Stimulated activated CD8-positive, alpha-beta memory T cell treated with anti-CD3 and anti-CD28 coated beads, Interleukin-7, amount 100 ng/mL, for 1 hour (primary cell): ENCODE measurements at places on chromosomes 7 and 10.

DNA sequence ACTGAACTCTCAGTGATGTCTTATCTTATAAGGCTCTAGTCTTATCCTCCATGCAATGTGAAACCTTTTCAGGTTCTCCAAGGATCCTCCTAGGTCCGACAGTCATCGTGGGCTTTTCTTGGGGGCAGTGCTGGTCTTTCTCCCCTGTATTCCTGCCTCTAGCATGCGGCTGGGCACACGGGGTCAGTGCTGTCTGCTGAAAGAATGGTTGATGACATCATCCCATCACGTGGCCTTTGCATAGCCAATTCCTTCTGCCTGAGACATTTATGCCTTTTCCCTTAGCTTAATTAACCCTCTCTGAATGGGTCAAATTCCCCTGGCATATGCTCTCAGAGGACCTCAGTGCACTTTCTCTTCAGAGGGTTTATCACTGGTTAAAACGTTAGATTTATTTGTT lies 27.0 kb upstream of the KCNK18 start:
- no peak for DNase-seq

GRCh38 chr7:101245147-101245668 lies 327 bp upstream of the FIS1 start:
- no peak for DNase-seq

DNA sequence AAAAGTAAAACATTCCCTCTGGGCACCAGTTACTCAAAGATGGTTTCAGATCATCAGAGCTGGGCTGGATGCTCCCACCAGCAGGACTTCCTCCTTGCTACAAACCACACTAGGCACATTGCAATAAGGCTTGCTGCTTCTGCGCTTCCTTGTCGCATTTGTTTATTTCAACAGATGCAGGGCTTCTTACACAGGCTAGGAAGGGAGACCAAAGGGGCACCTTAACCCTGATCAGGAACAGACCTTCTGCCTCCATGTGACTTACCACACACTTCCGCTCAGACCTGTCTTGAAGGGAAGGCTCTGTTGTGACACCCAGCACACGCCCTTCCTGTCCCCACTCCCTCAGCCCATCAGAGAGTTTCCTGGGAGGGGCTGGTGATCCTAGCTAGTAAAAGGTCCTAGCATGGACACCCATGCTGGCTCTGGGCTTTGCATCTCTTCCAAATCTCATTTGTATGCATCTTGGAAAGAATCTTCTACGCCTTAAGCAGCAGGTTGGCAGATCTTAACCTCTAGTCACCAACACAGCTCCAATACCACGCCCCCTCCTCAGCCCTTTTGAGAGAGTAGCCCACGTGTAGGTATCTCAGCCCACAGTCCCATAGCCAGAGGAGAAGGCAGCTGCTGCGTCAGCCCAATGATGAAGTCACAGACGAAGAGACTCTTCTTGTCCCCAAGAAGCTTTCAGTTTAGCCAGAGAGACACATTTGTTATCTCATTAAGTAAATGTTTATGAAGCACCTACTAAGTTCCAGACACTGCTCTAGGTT lies 47.1 kb upstream of the SVIL start:
- no peak for DNase-seq

GRCh38 chr10:101079874-101080273 lies 18.1 kb downstream of the KAZALD1 start:
- DNase-seq: no peak

- no peak for DNase-seq
These were observed 223.2 kb downstream of the CCSER2 start for GRCh38 chr10:84551437-84552120.

GRCh38 chr10:22712211-22712955 lies 2.0 kb downstream of the PIP4K2A start:
- no peak for DNase-seq

DNA sequence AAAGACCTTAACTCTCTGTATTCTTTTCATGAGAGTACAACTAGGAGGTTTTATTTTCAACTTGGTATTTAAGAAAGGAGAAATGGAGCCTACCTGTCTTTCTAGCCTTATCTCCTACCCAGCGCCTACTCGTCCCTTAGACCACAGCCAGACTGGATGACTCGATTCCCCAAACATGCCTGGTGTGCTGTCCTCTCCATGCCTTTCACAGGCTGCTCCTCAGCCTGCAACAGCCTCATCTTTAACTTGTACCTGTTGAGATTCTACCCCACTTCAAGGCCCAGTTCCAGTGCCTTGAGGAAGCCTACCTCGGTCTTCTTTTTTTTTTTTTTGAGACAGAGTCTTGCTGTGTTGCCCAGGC lies 29.4 kb downstream of the CPA1 start:
- no peak for DNase-seq

GRCh38 chr7:100049441-100050291 lies at the start of gene ZSCAN21:
TSS of gene ZSCAN21 (plus strand) at chr7:100049774. CDS start at chr7:100057007, 7,233 bp downstream.
- DNase-seq: peak; percentile 69

DNA sequence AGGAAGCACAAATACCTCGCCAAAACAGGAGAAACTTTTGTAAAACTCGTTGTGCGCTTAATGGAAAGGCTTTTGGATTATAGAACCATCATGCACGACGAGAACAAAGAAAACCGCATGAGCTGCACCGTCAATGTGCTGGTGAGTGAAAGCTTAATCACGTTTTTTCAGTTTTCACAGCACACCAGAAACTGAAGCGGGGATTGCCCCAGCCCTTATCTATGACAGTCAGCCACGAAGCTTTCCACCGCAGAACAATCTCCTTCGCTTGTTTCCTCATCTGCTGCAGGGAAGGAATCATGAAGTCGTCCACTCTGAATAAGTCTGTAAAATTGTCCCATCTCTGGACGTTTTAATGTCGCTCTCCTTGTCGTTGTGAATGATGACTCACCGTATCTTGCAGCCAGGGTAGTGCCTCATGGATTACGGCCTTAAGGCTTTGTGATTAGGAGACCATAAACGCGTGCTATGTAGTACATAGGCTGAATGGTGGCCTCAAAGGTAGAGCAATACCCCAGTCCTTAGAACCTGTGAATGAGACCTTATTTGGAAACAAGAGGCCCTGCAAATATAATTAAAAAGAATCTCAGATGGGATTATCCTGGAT lies 174.9 kb upstream of the NPS start:
- no peak for DNase-seq

GRCh38 chr7:8109196-8110022 lies 140.8 kb downstream of the GLCCI1 start:
- no peak for DNase-seq

DNA sequence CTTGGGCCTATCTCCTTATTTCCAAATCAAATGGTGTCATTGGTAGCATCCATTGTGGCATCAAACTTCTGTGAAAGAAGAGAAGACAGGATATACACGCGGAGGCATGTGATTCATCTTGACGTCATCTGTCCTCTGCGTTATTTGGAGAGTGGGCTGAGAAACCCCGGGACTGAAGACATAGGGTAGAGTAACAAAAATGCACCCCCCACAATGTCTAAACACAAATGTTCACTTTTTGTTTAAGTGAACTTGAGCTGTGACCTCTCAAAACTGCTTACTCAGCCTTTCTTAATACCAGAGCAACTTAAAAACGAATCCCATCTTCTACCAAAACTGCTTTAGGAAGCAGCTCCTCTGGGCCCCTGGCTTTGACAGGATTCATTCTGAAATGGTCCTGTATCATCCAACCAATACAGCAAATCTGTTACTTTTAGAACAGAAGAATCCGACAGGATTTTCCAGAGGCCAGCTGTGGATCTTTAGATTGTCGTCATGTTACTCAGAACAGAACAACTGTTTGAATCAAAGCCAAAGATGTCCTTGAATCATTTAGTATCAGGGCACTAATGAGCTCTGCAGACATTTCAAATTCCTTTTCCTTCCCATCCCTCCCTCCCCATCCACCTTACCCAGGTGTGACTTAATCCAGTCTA lies 438.1 kb downstream of the SUGCT start:
- DNase-seq: no peak

DNA sequence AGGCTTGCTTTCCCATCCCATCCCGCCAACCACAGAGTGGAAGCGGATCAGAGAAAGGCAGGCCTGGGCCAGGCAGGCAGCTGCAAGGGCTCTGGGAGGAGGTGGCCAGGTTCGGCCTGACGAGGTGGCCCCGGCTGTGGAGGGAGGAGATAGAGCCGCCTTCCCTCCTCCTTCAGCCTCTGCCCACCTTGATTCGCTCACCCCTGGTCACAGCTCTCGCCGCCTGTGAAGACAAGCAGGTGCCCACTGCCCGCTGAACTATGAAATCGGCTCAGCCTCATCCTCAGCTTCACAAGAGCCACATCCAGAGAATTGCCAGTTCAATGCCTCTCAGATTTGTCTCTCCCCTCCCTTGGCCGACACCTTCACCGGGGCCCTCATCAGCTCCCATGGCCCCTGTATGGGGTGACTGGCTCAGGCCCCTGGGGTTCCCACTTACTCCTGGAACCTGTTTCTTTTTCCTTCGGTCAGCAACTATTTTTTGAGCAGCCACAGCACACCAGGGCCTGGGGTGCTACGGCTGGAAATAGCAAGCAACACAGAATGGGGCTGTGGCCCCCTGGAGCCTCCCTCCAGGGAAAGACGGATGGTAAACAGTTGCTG lies 80.0 kb upstream of the CHST15 start:
- DNase-seq: no peak

DNA sequence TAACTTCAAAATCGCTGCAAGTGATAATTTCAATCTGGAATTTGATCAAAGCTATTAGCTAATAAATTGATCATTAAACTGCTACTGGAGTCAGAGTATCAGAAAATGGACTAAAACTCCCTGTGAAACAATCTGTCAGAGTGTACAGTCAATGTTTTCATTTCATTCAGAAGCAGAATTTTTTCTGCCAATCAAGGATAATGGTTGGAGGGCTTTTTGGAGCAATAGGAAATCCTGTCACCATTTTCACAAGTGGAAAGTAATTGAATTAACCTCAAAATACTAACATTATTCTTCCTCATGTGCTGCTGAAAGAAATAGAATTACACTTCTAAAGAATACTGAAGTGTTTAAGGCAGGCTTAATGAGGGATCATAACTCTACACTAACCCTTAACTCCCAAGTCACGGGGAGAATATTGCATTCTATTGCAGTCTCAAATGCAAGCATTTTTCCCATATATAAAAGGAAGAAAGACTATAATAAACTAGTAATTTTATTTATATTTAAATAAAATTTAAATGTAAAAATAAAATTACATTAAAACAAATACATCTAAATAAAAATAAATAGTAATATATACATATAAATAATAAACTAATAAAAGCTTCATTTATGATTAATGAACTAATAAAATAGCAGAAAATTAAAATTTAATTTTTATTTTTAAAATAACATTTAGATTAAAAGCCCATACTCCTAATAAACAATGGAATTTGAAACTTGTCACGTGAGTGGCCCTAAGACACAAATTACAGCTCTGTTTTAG lies 67.1 kb downstream of the SEMA3E start:
- DNase-seq: no peak

- DNase-seq: no peak
These were observed 28.7 kb upstream of the SEPHS1 start for GRCh38 chr10:13376746-13377145.

DNA sequence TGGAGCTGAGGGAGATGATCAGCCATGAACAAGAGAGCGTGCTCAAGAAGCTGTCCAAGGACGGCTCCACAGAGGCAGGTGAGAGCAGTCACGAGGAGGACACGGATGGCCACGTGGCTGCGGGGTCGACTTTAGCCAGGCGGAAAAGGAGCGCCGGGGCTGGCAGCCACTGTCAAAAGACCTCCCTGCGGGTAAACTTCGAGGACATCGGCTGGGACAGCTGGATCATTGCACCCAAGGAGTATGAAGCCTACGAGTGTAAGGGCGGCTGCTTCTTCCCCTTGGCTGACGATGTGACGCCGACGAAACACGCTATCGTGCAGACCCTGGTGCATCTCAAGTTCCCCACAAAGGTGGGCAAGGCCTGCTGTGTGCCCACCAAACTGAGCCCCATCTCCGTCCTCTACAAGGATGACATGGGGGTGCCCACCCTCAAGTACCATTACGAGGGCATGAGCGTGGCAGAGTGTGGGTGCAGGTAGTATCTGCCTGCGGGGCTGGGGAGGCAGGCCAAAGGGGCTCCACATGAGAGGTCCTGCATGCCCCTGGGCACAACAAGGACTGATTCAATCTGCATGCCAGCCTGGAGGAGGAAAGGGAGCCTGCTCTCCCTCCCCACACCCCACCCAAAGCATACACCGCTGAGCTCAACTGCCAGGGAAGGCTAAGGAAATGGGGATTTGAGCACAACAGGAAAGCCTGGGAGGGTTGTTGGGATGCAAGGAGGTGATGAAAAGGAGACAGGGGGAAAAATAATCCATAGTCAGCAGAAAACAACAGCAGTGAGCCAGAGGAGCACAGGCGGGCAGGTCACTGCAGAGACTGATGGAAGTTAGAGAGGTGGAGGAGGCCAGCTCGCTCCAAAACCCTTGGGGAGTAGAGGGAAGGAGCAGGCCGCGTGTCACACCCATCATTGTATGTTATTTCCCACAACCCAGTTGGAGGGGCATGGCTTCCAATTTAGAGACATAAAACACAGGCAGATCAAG lies 3.3 kb downstream of the GDF2 start:
- DNase-seq: no peak

GRCh38 chr10:20552382-20552781 lies 344.7 kb downstream of the NEBL start:
- no peak for DNase-seq

DNA sequence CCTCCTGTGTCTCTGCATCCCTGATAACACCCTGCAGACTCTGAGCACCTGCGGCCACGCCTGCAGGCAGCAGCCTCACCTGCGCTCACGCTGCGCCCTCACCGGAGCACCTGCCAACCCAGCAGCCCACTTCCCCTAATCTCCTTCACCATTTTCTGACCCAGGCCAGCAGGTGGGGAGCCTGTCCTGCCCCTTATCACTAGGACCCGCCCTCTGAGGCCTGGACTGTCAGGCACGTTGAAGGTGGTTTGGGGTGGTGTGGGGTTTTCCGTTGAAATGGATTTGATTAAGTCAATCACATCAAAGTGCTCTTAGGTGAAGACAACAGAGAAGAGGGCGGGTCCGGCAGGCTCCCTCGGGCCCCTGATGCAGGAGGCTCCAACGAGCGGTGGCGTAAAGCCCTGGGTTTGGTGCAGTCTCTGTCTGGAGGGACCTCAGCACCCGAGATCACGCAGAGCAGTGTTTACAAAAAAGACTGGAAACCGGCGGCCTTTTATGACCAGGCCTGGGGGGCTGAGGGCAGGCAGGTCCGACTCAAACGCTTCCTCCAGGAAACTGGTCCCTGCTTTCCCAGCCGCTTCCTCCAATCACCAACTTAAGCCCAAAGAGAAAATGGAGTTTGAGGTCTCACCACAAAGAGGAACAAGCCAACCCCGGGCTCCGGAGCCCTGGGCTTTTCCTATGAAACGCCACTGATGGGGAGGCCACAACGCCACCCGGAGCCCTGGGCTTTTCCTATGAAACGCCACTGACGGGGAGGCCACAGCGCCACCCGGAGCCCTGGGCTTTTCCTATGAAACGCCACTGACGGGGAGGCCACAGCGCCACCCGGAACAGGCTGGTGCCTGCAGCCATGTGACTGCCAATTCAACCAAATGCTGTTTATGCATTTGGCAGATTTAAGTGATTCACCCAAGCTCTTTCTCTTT lies 45.5 kb downstream of the DPYSL4 start:
- no peak for DNase-seq

- DNase-seq: no peak
These were observed 598 bp upstream of the AMZ1 start for GRCh38 chr7:2687338-2687869.
